AG08395 (cell line): ENCODE measurements at places on chromosomes 13 and 19.
A peak's percentile ranks its signal among the peaks of the same experiment; 100 is the strongest.

- DNase-seq = no peak
Observed at GRCh38 chr13:78305171-78305570, 298.2 kb downstream of the POU4F1 start.

DNA sequence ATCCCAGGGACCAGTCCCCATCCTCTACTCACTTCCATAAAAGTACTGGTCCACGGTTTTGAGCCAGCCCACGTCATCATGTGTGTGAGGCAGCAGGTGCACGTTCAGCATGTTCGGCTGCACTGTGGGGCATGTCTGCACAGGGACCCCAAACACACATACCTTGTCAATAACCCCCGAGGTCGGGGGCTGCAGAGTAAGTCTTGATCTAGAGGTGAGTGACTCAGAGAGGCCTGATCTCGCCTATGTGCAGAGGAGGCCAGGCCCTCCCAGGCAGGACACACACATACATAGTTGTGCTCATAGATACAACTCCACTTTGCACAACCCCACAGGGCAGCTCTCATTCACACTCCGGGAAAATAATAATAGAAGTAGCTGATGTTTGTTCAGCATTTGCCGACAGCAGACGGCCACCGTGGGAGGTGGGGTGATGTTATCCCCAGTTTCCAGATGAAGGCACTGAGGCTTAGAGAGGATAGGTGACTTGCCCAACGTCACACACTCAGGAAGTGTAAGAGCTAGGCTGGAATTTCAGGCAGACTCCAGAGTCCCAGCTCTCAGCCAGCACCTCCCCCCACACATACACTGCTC, 774 bp downstream of the MAN2B1 start:
- DNase-seq = no peak

DNA sequence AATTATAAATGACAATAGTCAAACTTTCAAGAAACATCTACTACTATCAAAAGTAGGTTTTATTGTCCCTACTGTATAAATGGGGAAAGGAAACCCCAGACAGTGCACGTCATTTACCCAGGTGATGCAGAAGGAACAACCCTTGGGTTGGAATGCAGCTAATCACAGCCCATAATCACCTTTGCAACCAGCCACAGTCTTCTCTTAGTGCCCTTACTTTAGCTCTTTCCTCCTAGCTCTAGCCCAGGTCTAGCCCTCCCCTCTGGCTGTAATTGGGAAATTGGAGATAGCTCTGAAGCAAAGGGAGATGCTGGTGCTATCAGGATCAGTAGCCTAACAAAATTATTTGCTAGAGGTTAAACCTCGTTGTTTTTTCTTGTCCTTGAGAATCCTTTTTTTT, 25.5 kb upstream of the TSC22D1 start:
- DNase-seq = no peak

DNA sequence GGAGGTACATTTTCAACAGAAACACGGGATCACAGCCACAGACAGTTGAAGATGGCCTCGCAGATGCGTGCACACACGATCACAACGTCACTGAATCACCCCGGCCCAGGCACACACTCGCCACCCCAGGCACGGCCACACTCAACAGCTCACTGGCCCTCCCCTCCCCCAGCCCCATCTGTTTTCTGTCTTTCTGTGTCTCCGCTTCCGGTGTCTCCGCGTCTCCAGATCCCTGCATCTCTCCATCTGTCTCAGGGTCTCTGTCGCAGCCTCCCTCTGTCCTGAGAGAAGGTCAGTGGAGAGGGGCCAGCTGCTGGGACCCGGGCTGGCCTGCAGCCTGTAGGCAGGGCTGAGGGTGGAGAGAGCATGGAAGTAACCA, 3.8 kb upstream of the ATP1A3 start:
- no peak for DNase-seq

DNA sequence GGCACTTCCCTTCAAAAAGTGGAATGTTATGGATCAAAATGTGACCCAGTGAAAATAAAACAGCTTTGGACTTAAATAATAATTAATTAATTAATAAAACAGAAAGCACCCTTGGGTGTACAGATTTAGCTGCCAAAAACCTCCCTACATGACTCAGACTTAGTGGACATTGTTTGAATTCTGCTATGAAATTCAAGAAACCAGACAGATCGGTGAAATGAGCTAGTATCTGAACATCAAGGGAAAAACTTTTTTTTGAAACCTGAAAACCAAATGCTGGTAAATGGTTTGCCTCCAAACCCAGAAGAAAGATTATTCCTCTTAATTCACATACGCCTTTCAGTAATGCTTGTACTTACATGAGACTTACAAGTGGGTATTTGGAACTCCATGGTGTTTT, 33.5 kb downstream of the SOX21 start:
- no peak for DNase-seq

DNA sequence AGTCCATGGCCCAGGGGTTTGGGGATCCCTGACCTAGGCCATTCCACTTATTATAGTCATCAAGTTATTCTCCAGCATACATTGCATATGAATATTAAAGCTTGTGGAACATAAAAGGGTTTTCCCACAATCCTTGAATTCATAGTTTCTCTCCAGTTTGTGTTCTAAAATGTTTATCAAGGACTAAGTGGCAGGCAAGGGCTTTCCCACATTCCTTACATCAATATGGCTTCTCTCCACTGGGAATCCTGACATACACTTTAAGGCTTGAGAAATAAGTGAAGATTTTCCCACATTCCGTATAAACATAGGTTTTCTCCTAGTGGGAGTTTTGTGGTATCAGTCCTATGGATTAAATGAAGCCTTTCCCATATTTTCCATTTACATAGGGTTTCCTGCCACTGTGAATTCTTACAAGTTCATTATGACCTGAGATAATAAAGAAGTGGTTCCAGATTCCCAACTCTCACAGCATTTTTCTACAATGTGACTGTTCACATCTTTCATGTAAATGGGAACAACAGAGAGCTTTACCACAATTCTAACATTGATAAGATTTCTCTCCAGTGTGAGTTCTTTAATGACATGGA, 14.5 kb downstream of the ZNF426 start:
- DNase-seq = no peak

DNA sequence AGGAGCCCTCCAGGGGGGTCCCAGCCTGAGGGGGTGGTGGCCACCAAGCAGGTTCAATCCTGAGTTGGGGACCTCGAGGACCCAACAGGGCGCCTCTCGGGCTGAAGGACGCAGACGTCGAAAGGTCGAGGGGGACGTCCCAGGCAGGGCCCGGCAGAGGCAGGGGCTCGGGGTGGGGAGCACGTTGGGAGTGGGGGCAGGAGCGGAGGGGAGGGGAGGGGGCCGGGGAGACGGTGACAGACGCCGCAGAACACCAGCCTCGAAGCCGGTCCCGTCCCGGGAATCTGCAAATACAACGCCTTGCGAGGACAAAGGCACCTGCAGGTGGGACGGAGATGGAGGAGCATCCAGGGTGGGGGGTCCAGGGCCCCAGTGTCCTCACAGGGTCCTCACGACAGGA, 4.1 kb downstream of the FGF22 start:
- no peak for DNase-seq

DNA sequence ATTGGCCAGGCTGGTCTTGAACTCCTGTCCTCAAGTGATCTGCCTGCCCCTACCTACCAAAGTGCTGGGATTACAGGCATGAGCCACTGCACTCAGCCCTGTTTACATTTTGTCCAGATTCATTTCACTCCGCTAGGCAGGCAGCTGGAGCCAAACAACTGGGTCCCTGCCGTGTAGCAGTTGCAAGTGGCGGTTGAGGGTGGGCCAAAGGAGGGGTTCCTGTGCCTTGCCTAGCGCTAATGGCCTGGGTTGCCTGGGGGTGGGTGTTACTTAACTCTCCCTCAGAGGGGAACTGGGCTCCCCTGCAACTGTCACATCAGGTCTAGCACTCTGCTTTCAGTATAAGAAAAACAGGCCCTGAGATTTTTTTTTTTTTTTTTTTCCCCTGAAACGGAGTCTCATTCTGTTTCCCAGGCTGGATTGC, 7.4 kb downstream of the ACP5 start:
- no peak for DNase-seq

DNA sequence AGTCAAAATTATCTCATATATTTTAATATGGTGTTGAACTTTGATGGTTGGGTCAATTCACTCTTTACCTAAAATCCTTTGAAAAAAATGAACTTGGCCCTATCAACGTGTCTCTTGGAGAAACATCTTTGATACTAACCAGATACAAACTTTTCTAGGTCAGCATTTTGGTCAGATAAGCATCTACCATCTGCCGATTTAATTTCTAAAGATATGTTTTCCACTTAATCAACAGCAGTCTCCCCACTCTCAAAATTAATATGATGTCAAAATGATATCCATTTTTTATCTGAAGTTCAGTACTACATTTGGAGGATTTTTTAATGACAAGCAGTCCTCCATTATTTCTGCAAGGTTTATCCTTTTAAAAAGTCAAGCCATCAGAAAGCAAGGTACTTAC, 288.8 kb downstream of the DIAPH3 start:
- DNase-seq = no peak

- peak; percentile 81 for DNase-seq
Observed at GRCh38 chr19:35013041-35013819, 13.1 kb downstream of the GRAMD1A start.

- DNase-seq = peak; percentile 39
Observed at GRCh38 chr19:17933414-17934129, 757 bp downstream of the CCDC124 start.
